ENCODE measurements at places on chromosomes 7 and 10.

- peak; percentile 65 for DNase-seq
Measured at GRCh38 chr10:85851325-85851724, 515.3 kb downstream of the GRID1 start.

GRCh38 chr10:3756360-3756740 lies 28.7 kb downstream of the KLF6 start:
- DNase-seq = no peak

- DNase-seq = no peak
Measured at GRCh38 chr10:85658518-85658917, 708.1 kb downstream of the GRID1 start.

GRCh38 chr7:70953331-70953741 lies 178.6 kb upstream of the GALNT17 start:
- no peak for DNase-seq

DNA sequence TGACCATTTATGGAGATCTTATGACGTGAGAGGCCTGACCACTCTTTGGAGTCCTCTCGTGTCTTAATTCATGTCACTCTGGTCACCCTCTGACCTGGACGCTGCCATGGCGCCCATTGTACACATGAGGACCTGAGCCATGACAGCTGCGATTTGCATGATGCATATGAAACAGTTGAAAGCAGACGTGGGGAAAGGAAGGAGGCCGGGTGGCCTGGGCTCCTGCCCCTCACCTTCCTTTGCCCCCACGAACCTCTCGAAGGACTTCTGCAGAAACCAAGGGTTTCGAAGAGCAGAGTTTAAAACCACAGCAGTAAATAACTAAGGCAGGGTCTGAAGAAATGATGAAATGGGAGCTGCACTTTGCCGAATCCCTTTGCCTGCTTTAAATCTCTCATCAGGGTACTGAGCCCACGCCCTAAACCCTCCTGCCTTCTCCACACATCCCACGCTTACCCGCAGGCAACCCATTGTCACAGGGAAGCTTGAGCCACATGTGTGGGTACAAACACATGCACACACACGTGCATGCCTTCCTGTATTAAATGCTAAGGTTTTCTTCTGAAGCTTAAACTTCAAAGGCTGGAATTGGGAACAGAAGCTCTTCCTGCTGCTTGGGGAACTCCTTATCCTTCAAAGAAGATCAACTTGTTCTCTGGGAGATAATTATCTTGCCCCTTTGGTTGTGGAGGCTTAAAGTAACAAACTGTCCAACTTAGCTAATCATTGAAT lies 11.7 kb upstream of the CALML3 start:
- no peak for DNase-seq

GRCh38 chr10:106705681-106706100 lies 458.8 kb downstream of the SORCS1 start:
- peak; percentile 63 for DNase-seq

- no peak for DNase-seq
Measured at GRCh38 chr10:106819490-106819889, 345.0 kb downstream of the SORCS1 start.

GRCh38 chr10:69757553-69758309 lies 44.0 kb upstream of the COL13A1 start:
- DNase-seq = peak; percentile 91

DNA sequence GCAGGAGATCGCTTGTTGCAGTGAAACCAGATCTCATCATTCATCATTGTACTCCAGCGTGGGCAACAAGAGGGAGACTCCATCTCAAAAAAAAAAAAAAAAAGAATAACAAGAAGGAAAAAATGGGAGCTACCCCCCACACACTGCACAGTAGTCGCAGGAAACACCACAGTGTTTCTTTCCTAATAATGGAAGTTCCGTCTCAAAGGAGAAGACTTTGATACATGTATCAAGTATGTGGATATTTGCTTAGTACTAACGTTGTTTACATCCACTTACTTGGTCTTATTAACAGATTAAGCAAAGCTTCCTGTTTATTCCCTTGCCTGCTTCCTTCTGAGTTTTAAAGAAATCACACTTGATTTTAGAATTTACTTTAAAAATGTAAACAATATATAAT lies 22.2 kb downstream of the YAE1 start:
- DNase-seq = no peak

GRCh38 chr7:80882213-80882801 lies 36.5 kb downstream of the SEMA3C start:
- DNase-seq = no peak

DNA sequence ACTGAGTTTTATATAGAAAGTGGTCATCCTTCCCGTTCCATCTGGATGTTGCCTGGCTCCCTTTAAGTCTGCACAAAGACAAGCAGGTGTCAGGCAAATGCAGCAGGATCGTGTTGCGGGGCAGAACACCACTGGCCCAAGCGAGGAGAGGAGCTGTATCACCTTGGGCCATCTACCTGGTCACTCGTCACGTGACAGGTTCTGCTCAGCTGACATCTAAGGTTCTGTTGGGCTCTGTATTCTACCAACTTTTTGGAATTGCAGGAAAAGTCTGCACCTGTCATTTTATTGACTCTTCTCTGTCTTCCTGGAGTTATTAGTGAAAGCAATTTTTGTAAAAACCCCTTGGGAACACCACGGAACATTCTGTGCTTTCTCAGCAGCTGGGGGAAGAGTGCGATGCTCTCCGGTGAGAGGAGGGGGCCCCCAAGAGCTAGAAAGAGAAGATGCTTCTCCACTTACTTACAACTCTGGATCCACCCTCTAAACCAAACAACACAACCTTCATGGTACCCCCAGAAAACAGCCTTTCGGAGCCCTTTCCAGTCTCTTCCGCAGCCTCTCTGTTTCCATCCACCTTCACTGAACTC lies 83.4 kb upstream of the NMT2 start:
- DNase-seq = no peak

DNA sequence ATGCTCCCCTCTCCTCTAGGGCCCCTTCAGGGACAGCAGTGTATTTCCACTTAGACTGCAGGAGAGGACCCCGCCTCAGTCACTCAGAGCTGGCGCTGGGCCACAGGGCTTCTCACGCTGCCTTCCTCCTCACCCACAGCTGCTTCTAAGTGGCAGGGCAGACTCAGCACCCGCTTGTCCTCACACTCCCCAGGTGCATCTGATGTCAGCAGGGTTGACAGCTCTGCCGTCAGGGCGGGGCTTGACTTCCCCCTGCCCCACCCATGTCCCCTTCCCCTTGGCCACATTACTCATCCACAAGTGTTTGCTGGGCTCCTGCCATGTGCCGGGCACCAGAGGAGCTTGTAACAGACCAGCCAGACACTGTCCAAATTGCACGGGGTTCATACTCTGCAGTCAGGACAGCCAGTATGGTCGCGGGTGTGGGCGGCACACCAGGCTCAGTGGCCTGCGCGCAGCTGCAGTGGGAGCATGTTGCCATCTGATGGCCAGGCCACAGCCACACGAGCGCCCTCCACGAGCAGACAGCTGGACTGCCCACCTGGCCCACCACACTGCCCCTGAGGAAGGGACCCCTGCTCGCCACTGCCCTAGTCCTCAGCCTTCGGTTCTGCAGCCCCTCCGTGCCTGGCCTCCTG lies 29.3 kb upstream of the TTYH3 start:
- DNase-seq = no peak

DNA sequence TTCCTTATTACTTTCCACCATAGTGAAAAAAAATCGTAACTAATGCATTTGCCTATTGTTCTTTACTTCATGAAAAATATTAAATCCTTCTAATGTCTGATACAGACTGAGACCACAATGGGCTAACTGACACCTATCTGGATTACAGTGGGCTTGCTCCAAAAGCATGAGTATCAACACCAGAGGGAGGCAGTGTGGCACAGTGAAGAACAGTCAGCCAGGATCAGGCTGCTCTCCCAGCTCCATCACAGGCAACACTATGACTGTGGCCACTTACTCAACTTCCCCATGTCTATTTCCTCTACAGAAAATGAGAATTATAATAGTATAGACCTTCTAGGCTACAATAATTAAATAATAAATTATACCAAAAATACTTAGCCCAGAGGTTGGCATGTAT lies 97.2 kb downstream of the SLC25A13 start:
- no peak for DNase-seq

GRCh38 chr10:70357565-70357964 lies 24.9 kb downstream of the LRRC20 start:
- no peak for DNase-seq

DNA sequence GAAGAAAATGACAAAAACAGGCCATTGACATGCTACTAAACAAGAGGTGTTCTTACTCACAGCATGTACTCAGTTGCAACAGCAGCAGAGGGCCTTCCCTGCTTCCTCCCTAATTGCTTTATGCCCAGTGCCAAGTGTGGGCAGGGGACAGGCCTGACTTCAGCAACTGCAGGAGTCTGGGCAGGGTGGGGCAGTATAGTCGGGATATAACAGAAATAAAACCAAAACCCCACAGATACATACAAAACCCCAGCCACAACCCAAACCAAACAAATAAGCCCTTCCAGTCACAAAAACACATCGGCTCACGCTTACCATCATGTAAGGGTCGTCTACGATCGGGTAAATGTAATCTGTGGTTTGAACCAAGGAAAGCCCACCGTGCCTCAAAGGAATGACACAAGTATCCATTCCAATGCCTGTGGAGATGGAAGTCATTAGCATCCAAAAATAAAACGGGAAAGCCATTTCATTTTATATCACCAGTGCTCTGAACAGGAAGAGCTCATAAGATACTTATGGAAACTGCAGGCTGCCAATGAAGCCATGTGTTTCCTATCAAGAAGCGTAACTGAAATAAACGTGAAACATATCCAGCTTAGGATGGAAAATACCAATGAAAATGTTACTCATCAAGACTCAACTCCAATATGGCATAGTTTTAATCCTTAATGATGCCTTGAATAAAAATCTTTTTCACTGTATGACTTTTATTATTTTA lies 9.5 kb downstream of the SEPHS1 start:
- peak; percentile 79 for DNase-seq

DNA sequence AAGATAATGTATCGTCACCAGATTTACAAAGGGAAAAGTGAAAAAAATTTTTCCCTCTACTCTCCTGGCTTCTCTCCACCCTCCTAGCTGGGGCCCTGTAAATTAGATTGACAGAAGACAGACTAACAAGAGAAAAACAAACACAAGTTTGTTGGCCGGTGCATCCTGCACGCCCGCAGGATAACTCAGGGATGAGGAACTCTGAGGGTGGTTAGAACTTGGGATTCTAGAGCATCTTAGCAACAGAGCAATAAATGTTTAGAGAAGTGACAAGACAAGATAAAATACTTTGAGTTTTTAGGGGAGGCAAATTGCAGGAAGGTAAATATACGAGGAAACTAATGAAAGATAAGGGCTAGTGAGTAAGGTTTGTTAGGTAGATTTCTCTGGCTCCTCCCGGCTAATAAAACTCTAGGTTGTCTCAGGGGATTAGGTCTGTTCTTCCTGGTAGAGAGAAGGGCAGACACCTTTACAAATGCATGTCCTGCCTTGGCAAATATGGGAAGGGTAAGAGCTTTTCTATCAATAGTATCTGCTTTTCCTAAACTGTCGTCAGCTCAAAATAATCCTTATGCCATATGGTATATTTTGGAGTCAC lies 4.3 kb upstream of the UCN3 start:
- no peak for DNase-seq

DNA sequence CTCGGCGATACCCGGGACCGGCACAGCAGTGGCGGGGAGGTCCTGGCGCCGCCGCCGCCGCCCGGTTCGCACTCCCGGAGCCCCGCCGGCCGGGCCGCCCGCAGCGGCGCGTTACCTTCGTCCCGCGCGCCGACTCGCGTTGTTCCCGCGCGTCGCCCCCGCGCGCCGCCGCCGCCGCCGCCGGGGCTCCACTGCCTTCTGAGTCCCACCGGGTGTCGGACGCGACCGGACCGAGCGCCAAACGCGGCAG lies at the start of gene EZH2:
EZH2 (minus strand) TSS at position 243 of the 250 bp plus-strand sequence. CDS start 36,993 bp downstream, outside the sequence.
- DNase-seq = no peak

DNA sequence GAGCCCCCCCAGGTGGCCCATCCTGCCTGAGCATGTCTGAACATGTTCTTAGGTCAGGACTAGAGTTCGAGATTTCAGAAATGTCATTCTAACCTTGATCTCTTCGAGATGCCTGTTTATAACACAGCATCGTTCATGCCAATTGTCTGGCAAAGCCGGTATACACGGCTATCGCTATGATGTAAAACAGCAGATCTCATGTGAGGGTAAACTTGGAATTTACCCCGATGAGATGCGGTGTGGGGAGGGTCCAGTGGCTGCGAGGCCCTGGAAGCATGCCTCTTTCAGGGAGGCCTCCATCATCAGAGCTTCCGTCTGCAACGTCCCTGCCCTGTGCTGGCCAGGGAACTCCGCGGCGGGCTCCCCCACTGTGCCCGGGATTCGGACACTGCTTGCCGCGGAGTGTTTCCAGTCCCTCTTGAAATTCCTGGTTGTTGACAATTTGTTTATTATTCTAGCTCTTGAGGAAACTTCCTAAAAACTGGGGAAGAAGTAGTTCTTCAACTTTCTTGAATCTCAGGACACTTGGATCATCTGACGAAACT lies 168.6 kb upstream of the RHEB start:
- no peak for DNase-seq

- no peak for DNase-seq
Measured at GRCh38 chr10:89555688-89556445, 20.5 kb upstream of the SLC16A12 start.

DNA sequence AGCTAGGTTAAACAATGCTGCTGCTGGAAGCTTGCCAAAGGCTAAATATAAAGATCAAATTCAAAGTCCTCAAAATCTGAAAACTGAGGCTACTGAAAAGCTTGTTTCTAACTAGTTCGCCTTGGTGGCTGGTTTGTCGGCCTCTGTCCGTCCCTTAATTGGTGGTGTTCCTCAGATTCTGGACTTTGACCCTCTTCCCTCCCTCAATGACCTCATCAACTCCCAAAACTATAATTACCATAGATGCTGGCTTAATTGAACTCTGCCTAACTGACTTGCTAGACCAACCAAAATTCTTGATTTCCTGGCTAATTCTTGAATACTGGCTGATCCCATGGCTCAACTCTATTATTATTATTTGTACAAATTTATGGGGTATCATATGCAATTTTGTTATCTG lies 15.6 kb downstream of the ARHGAP21 start:
- DNase-seq = no peak

DNA sequence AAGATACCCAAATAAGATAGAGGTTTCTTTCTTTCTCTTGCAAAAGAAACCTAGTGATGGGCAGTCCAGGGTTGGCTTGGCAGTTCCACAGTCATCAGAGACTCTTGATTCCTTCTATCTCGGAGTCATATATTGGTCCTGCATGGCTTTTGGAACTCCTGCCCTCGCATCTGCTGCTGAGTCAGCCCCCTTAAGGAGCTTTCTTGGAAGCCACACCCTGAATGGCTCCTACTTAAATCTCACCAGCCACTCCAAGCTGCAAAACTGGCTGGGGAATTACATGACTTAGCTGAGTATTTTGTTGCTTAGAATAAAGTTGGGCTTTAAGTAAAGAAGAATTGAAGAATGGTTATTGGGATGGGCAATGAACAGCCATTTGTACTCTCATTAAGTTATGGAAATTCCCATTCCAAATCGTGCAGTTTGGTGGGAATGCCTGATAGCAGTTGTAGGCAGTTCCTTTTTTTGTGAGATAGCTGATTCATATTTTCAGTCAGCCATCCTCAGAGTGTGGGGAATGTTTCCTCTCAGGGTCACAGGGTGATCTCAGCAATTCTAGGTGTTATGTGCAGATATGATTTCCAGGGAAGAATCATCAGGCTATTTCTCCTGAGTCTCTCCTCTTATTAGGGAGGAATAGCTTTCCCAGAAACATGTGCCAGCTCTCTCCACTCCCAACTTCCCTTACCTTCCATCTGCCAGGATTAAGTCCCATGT lies 209.9 kb downstream of the BBS9 start:
- peak; percentile 2 for DNase-seq
